ENCODE measurements at places on chromosomes 4 and X.

GRCh38 chr4:6641971-6642320 lies 1.5 kb downstream of the MRFAP1 start:
- DNase-seq = no peak

- no peak for DNase-seq
Observed at GRCh38 chr4:94911106-94911505, 153.4 kb downstream of the BMPR1B start.

DNA sequence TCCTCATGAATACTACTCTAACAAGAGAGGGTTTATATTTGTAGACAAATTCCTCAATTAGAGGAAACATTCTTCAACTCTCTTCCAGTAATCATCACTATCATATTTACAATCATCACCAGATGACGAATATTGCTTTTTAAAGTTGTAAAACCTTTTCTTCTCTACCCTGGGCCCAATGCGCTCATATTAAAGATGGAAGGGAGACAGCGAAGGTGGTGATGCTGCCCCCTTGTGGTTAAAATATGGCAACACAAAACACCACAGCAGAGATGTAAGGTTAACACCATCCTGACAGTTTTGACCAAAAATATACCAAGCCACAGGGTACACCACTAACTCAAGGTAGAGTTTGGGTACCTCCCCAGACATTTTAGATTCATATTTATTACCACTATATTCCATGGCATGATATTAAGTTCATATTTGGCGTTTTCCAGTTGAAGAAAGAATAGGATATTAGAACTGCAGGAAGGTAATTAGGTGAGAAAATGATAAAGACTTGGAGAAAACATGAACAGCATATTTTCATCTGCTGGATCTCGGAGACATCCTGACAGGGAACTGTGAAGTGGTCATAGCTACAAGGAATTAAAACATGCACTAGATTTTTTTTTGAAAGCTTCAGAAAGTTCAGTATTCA lies 72.8 kb downstream of the SLC9A7 start:
- no peak for DNase-seq

DNA sequence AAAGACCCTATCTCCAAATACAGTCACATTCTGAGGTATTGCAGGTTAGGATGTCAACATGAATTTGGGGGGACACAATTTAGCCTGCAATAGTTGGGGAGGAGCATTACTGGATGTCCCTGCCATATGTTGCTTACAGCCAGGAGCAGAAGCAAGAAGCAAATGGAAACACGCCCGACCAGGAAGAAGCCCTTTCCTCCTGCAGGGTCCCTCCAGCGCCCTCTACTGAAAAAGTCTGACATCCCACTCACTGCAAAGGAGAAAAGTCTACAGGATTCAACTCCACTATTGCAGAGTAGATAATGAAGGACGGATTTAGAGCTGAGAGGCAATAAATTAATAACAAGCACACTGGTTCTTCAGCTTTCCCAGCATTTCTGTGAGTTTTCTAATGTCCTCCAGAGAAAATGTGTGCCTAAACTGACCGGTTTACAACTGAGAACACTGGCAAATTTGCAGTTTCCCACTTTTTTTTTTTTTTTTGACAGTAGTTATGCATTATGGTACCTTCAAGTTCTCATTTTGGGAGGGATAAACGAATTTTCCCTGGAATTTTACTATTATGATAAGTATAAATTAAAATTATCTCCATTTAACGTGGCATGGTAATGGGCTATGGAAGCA lies 31.7 kb downstream of the COQ2 start:
- no peak for DNase-seq

DNA sequence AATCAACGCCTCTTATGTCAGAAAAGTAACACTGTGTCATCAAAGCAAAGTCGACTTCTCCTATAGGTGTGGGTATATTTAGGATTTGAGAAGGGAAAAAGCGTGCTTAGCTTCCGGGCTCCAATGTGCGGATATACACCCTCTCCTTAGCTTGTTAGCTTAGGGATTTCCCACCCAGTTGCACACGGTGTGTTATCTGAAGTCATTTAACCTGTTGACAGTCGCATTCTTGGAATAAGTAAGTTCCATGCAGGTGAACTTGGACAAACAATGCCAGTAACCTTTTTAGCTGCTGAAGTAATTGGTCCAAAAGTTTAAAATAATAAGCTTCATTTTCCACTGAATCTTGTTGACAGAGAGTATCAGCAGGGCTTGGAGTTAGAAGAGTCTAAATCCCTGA lies 113.7 kb downstream of the SHROOM3 start:
- no peak for DNase-seq

DNA sequence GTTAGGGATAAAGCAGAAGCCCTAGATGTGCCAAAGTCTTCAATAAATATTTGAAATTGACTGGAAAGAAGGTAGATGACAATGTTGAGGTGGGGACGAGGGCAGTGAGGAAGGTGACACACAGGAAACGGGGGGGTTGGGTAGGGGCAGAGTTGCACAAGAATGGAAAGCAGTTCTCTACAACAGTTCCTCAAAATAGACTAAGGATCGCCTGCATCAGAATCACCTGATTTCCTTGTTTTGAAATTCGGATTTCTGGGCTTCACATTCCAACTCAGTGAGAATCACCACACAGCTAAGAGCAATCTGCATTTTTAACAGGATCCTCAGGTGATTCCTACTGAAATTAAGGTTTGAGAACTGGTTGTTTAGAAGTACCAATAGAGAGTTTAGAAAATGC lies 70.6 kb downstream of the ARFIP1 start:
- no peak for DNase-seq

GRCh38 chr4:7862561-7863192 lies 77.0 kb downstream of the AFAP1 start:
- DNase-seq = no peak

- DNase-seq = no peak
Observed at GRCh38 chrX:42538405-42538804, 239.6 kb downstream of the PPP1R2C start.

GRCh38 chr4:99144070-99144469 lies at the start of gene ADH4:
Gene ADH4, minus strand, starts transcription at chr4:99144297. Its CDS starts 75 bp downstream, at chr4:99144222.
- no peak for DNase-seq

GRCh38 chr4:15233264-15233597 lies 194.6 kb upstream of the C1QTNF7 start:
- DNase-seq = no peak

- DNase-seq = peak; percentile 13
Observed at GRCh38 chrX:18898492-18898891, 85.4 kb downstream of the PHKA2 start.

- DNase-seq = no peak
Observed at GRCh38 chrX:68710870-68711576, 63.6 kb downstream of the STARD8 start.

GRCh38 chr4:2371765-2372487 lies 46.5 kb downstream of the ZFYVE28 start:
- no peak for DNase-seq

DNA sequence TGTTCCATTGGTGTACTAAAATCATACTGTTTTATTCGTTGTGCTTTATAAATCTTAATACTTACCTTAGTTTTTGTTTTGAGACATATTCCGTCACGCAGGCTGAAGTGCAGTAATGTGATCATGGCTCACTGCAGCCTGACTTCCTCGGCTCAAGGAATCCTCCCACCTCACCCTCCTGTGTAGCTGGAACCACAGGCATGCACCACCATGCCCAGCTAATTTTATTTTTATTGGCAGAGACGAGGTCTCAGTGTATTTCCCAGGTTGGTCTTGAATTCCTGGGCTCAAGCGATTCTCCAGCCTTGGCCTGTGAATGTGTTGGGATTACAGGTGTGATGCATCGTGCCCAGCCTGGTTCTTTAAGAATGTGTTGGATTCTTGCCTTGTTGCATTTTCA lies 24.4 kb upstream of the DCK start:
- no peak for DNase-seq

DNA sequence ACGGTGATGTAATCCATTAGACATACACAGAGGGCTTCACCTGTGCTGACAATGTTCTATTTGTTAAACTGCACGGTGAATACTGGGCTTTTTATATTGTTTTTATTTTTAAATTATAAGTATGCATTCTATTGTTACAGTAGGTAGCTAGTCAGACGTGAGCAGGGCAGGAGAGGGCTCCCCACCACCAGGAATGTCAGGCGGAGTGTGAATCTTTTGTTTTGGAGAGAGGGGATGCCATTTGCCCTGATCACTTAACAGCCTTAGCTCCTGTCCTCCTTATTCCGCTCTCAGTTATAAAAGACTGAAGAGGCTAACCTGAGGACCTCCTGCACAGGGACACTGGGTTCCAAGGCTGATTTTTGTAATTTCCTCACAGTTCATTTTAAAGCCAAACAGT lies 151.6 kb upstream of the TAPT1 start:
- no peak for DNase-seq

- no peak for DNase-seq
Observed at GRCh38 chr4:187577941-187578480, 417.6 kb upstream of the ZFP42 start.

DNA sequence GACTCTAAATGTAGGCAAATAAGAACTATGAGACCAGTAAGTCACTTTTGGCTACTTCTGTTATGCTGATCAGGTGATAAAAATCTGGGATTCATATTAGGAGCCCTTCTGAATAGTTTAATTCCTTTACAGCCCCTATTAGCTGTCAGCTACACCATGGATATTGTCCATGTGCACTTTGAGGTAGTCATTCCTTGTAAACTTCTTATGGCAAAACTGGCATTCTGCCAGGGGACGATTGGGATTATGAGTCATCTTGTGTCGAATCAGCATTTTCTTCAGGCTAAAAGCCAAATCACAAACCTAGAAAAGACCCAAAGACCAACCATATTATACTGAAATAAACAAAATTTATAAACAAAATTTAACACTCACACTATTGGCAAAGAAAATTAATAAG lies 227.6 kb downstream of the PRDM5 start:
- DNase-seq = no peak

GRCh38 chrX:45165726-45166125 lies 35.0 kb downstream of the DIPK2B start:
- DNase-seq = no peak

- DNase-seq = no peak
Observed at GRCh38 chr4:134754301-134755019, 552.9 kb upstream of the PABPC4L start.

GRCh38 chrX:2700405-2701320 lies 9.6 kb downstream of the CD99 start:
- DNase-seq = no peak

DNA sequence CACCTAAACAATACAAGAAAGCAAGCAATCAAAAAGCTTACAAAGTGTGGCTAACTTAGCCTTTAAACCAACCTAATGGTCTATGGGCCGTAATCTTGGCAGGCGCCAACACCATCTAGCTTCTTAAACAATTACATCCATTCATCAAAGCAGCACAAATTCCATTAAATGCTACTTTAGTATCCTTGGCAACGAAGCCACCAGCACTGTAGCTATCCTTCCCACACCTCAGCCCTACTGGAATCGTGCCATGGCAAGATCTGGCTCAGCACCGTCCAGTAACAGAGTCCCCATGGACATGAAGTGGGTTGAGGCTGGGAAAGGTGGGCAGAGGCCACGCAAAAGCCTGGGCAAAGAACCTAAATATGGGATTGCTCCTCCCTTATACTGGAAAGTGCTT lies 91.6 kb upstream of the MAP3K15 start:
- DNase-seq = no peak

- DNase-seq = no peak
Observed at GRCh38 chr4:40736910-40737309, 12.8 kb upstream of the NSUN7 start.

GRCh38 chr4:52572936-52573485 lies 86.1 kb downstream of the USP46 start:
- no peak for DNase-seq

DNA sequence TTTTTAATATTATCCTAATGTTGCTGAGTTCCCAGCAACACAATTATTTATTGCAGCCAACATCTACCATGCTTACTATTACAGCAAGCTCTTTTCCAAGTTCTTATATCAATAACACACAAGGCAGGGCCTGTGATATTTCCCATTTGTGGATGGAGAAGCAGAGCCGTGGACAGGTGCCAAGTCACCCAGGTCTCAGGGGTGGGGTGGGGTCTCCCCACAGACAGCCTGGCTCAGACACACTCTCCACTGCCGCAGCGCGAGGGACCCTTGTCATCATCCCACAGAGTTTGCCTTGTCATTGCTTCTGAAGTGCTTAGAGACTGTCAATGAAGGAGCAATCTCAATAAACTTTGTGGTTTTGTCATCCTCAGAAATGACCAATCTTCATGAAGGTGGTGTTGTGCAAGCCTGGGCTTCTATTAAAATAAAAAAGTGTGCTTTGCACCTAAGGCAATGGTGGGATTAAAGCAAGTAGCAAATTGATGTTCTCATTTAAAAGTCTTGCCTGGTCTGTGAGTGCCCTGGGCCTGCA lies 76.1 kb downstream of the SORBS2 start:
- DNase-seq = no peak

- DNase-seq = peak; percentile 57
Observed at GRCh38 chr4:102500696-102501446, at the start of gene NFKB1. Gene NFKB1, plus strand, starts transcription at chr4:102501359. Its CDS starts 24,160 bp downstream, at chr4:102525519.

DNA sequence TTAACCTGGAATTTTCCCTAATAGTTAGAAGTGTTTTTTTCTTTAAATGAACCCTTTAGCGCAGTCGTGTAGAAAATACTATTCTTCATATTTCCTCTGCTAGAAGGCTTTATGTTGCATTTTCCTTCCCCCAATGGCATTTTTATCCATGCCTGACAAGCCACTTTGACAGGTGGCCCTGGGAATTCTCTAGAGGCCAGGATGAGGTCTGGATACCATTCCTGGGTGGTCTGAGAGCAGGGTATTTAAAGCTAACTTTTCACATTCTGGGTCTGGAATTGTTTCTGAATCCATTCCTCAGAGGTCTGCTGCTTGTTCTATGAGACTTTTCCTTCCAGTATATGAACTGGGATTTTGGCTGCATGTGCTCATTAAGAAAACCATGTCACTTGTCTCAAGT lies 31.2 kb upstream of the PDGFRA start:
- no peak for DNase-seq

- DNase-seq = no peak
Observed at GRCh38 chrX:9525511-9526248, 60.8 kb downstream of the TBL1X start.

GRCh38 chr4:118968005-118968404 lies 79.4 kb downstream of the SYNPO2 start:
- DNase-seq = no peak

DNA sequence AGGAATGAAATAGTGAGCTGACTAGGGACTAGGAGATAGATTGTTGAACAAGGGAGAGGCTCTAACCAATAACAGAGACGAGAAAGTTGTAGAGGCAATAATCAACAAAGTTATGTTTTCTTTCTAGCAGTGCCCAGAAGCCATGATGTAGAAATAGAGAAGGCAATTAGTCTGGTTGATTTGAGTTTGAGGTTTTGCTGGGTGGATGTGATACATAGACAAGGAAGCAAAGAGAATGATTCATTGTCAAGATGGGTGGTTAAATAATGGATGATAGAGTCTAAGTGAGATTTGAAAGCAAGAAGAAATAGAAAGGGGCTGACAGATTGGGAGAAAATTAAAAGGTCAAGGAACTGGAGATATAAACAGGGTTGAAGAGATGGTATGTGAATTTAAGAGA lies 11.2 kb downstream of the RBM41 start:
- no peak for DNase-seq

- DNase-seq = no peak
Observed at GRCh38 chr4:178808106-178808505, 1365.9 kb upstream of the AGA start.

- DNase-seq = no peak
Observed at GRCh38 chr4:149972407-149972806, 105.8 kb upstream of the DCLK2 start.

- DNase-seq = no peak
Observed at GRCh38 chr4:186144946-186145569, 40.6 kb downstream of the FAM149A start.

GRCh38 chrX:46730765-46731164 lies 28.2 kb downstream of the SLC9A7 start:
- DNase-seq = no peak
